ENCODE measurements at places on chromosomes 5 and 9.

DNA sequence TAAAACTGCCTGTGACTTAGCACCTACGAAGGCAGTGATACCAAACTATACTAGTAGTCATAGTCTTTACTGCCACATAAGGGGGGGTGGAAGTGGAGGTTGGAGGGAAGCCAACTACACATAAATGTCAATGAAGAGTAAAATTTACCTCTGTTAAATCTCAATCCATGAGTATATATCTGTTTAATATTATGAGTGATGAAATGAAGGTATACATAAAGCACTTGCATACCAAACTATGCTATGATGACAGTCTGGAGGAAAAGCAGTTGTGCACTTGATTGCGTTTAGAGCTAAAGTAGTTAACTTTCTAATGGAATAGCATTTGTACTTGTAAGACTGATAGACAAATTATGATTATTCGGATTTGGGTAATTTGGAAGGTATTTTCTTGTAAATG lies 129.2 kb upstream of the POU5F2 start:
- no peak overlapping the region for H3K27ac ChIP-seq
- no peaks in the 10 kb centered on the region for H3K4me1 ChIP-seq
- no peak for DNase-seq

DNA sequence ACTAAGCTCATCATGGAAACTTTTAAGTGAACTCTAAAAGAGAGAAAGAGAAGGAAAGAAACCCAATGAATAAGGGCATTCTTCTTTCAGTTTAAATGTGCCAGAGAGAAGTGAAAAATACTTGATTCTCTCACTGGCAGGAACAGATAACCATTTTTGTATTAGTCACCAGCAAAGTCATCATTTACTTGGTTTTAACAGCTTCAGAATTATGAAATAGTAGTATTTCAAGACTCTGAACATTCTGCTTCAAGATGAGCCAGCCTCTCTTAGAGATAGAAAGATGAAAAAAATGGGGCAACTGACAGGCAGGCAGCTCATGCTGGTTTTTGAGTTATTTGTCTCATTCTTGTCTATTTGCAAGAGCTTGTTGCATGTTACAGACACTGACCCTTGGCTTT lies 103.5 kb downstream of the GCNT1 start:
- H3K27me3 ChIP-seq = peaks cover 3% of the 10 kb centered on the region
- H3K4me3 ChIP-seq = no peak overlapping the region
- DNase-seq = no peak
- peaks cover 1% of the 10 kb centered on the region for H3K36me3 ChIP-seq
- H3K27ac ChIP-seq = no peak overlapping the region

DNA sequence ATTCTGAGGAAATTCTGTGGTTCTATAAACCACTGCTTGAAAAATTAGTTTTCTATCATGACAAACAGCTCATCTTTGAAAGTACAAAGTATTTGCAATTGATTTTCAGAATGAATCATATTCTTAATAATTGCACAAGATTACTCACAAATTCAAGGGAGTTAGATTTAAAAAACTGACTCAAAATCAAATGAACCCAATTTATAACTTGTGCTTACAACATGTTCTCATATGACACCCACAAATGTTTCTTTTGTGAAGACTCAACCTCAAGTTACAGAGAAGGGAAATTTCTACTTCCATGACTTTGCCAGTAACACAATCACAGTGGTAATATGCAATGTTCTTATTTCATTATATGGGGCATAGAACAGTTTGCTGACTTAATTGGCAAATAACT lies 272.0 kb upstream of the ACTBL2 start:
- H3K36me3 ChIP-seq = no peaks in the 10 kb centered on the region
- no peak for DNase-seq
- H3K4me1 ChIP-seq = no peaks in the 10 kb centered on the region
- no peak overlapping the region for H3K27ac ChIP-seq
- no peak overlapping the region for H3K4me3 ChIP-seq
- no peaks in the 10 kb centered on the region for H3K27me3 ChIP-seq

- H3K27me3 ChIP-seq = no peaks in the 10 kb centered on the region
- peak overlapping the region; percentile 59 for H3K27ac ChIP-seq
- peaks cover 6% of the 10 kb centered on the region for H3K36me3 ChIP-seq
- peaks cover 12% of the 10 kb centered on the region for H3K4me1 ChIP-seq
- no peak for DNase-seq
These were observed 106.3 kb upstream of the SNX2 start for GRCh38 chr5:122668552-122668951.

GRCh38 chr9:14488421-14489190 lies 174.7 kb upstream of the NFIB start:
- no peaks in the 10 kb centered on the region for H3K36me3 ChIP-seq
- H3K4me1 ChIP-seq = no peaks in the 10 kb centered on the region
- DNase-seq = no peak
- no peak overlapping the region for H3K4me3 ChIP-seq

DNA sequence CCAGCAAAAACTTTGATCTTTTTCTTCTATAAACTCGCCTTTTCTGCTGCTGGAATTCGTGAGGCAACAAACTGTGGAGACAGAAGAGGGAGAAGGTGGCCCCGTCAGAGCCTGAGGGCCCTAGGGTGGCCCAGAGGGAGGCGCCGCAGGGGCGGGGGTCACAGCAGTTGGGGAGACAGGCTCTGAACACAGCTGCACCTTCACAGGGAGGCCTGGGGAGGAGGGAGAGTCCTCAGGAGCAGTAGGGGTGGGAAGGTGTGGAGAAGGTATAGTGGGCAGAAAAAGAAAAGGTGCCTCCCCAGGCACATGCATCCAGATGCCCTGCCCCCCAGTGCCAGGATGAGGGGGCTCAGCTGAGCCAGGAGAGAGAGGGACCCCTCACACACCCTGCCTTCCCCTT lies 15.1 kb downstream of the PHF19 start:
- DNase-seq = no peak
- peaks cover 7% of the 10 kb centered on the region for H3K36me3 ChIP-seq
- H3K4me1 ChIP-seq = peaks cover 4% of the 10 kb centered on the region
- H3K27ac ChIP-seq = no peak overlapping the region
- no peak overlapping the region for H3K4me3 ChIP-seq
- H3K27me3 ChIP-seq = no peaks in the 10 kb centered on the region

DNA sequence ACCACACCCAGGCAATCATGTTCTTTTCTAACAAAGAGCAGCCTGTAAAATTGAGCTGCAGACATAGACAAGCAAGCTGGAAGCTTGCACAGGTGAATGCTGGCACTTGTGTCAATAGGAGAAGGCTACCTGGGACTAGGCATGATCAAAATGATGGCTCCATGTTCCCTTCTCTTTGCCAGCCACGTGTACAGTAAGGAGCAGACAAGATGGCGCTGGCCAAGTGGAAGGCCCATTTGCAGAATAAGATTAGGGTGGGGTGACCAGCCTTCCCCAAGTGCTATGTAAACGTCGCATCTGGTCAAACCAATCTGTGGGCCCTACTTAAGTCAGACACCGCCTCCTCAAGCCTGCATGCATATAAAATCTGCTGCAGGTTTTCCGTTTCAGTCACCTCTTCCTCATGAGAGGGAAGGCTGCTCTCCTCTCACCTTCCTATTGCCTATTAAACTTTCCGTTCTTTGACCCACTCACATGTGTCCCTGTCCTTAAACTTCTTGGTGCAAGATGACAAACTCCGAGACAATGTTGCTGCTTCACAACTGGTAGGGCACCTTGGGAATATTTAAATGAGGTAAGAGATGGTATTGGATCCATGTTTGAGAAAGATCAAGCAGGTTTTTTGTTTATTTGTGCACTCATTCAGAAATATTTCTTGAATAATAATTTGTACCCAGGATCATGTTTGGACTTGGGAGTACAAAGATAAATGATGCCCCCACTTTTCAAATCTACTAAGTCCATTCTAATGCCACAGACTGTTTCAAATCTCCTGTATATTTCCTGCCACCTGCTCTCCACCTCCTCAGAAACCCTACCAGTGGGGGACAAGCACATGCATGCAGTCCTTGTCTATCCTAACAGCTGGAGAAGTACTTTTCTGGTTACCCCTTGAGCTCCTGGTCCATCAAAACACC lies 30.7 kb upstream of the TGFBR1 start:
- H3K4me1 ChIP-seq = peaks cover 13% of the 10 kb centered on the region
- H3K36me3 ChIP-seq = no peaks in the 10 kb centered on the region
- no peak overlapping the region for H3K4me3 ChIP-seq
- no peak for DNase-seq

DNA sequence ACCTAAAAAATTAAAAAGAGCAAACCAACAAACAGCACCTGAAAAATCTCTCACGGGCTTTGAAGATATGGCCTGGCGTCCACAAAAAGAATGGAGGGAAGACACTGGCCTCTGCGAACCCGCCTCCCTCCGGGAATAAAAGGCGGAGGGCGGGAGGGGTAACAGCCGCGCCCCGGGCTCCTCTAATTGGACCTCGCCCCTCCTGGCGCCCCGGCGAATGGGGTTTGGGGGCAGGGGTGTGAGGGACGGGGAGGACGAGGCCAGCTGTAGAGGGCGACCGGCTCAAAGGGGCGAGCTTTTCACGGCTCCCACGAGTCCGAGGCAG lies 753 bp downstream of the FANCC start:
- peak overlapping the region; percentile 94 for H3K27ac ChIP-seq
- H3K27me3 ChIP-seq = peaks cover 3% of the 10 kb centered on the region
- DNase-seq = no peak
- H3K4me1 ChIP-seq = peaks cover 6% of the 10 kb centered on the region

GRCh38 chr5:154937718-154938466 lies at the start of gene GEMIN5:
TSS of gene GEMIN5 (minus strand) at chr5:154938211. CDS start at chr5:154938133, 78 bp downstream.
- peaks cover 16% of the 10 kb centered on the region for H3K36me3 ChIP-seq
- DNase-seq = peak; percentile 69
- H3K27ac ChIP-seq = peak within 1 kb of the TSS; percentile 91
- peak within 1 kb of the TSS; percentile 90 for H3K4me3 ChIP-seq

- H3K4me3 ChIP-seq = no peak overlapping the region
- peaks cover 2% of the 10 kb centered on the region for H3K4me1 ChIP-seq
- no peak overlapping the region for H3K27ac ChIP-seq
- H3K36me3 ChIP-seq = no peaks in the 10 kb centered on the region
- DNase-seq = no peak
These were observed 58.9 kb upstream of the ANKH start for GRCh38 chr5:14930486-14930885.

DNA sequence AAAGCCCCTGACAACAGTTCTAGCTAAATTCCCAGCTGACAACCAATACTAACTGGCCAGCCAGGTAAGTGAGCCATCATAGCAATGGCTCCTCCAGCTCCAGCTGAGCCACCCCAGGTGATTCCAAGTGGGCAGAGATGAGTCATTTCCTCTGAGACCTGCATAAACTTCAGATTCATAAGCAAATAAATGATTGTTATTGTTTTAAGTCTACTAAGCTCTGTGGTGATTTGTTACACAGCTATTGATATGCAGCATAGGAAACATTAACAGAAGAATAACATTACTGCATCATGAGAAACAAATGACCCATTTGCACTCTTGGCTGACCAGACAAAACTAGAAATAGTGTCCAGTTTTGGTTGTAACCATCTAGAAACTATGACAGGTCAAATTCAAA lies 60.3 kb downstream of the TTC39B start:
- H3K4me1 ChIP-seq = peaks cover 3% of the 10 kb centered on the region
- no peaks in the 10 kb centered on the region for H3K36me3 ChIP-seq
- no peak overlapping the region for H3K4me3 ChIP-seq
- no peaks in the 10 kb centered on the region for H3K27me3 ChIP-seq
- H3K27ac ChIP-seq = no peak overlapping the region
- no peak for DNase-seq

DNA sequence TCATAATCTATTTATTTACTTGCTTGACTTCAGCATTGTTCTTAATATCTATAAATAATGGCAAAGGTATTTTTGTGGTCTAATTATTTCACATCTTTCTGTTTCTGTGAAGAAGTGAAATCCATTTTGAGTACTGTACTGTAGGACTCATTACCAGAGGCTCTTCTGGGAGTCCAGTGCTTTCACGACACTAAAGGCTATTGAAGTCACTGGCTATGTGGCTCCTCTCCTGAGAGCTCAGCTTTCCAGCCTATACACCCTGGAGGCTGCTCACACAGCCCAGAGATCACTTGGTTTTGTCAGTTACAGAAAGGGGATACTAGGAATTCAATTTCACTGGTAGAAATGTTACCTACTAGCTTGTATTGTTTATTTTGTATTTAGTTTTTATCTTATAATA lies 547.3 kb downstream of the TAF11L14 start:
- no peak overlapping the region for H3K27ac ChIP-seq
- no peak overlapping the region for H3K4me3 ChIP-seq
- H3K27me3 ChIP-seq = no peaks in the 10 kb centered on the region
- H3K4me1 ChIP-seq = no peaks in the 10 kb centered on the region

DNA sequence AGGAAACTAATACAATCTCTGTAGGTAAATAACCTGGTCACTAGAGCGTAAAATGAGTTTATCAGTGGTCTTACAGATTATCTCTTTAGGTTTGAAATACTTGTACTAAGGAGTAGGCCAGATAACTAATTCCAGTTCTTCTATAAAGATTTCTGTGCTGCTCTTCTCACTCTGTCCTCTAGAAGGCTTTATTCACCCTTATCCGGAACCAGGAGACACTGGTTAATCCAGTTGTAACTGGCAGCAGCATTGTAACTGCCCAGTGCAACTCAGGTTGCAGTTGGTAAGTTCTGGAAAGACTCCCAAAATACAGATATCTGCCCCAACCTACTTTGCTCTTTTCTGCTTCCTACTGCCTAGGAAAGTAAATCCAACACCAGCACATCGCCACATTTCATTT lies 19.8 kb downstream of the C5orf22 start:
- no peaks in the 10 kb centered on the region for H3K4me1 ChIP-seq
- no peak overlapping the region for H3K4me3 ChIP-seq
- no peak overlapping the region for H3K27ac ChIP-seq
- no peaks in the 10 kb centered on the region for H3K27me3 ChIP-seq

- no peaks in the 10 kb centered on the region for H3K36me3 ChIP-seq
- H3K4me1 ChIP-seq = no peaks in the 10 kb centered on the region
- peaks cover 26% of the 10 kb centered on the region for H3K27me3 ChIP-seq
- no peak overlapping the region for H3K27ac ChIP-seq
- DNase-seq = peak; percentile 27
- H3K4me3 ChIP-seq = no peak overlapping the region
These were observed 28.4 kb upstream of the GADD45G start for GRCh38 chr9:89576404-89576839.

GRCh38 chr5:82603033-82603987 lies 325.2 kb upstream of the RPS23 start:
- H3K27ac ChIP-seq = no peak overlapping the region
- no peaks in the 10 kb centered on the region for H3K36me3 ChIP-seq
- H3K27me3 ChIP-seq = no peaks in the 10 kb centered on the region
- H3K4me1 ChIP-seq = no peaks in the 10 kb centered on the region
- no peak for DNase-seq

DNA sequence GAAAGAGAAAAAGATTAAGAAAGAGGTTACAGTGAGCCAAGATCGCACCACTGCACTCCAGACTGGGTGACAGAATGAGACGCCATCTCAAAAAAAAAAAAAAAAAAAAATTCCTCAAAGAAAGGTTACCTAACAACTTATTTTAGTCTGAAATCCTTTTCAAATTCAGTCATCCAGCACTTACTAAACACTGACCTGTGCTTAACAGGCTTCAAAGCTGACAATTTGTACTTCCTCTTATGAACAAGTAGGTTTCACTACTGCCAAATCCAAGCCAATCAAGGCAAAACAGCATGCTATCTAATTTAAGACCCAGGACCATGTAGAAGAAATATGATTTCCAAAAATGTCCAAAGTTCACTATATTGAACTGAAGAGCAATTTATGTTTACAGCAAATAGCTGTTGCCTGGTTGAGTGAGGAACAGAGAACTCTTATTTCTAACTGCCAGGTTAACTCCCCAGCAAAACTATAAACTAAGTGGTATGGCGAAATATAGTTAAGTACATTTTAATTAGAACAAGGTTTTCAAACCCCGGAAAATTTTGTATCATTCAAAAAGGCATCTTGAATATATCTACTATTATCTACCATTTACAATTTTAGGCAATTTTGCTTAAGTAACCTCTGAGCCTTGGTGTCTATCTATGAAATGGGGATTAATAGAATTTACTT lies 13.4 kb downstream of the PWWP2A start:
- H3K4me1 ChIP-seq = peaks cover 13% of the 10 kb centered on the region
- H3K27me3 ChIP-seq = no peaks in the 10 kb centered on the region
- no peak for DNase-seq
- H3K4me3 ChIP-seq = no peak overlapping the region

Measured in memory B cell (primary cell).